ENCODE measurements at places on chromosomes 3 and 15. TPM values are rescaled to one million over a fixed set of nuclear protein-coding genes. Genes with fewer than 3 reads are reported as not detected.

- no peak overlapping the region for H3K4me3 ChIP-seq
- H3K27ac ChIP-seq = peak overlapping the region; percentile 75
- DNase-seq = no peak
- peaks cover 23% of the 10 kb centered on the region for H3K4me1 ChIP-seq
Observed at GRCh38 chr3:118991775-118992174, 42.9 kb downstream of the IGSF11 start.

DNA sequence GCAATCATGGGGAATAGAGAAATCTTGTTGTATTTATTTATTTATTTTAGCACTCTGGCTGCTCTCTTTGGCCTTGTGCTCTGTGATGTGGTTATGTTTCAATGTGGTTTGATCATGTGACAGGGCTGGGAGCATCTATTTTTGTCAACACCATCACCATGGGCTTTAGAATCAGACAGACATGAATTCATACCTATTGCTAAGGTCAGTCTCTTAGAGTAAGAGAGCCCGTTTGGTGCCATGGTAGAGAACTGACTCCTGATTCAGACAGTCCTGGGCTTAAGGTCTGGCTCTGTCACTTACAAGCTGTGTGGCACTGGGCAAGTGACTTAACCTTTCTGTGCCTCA, 157.0 kb downstream of the RYR3 start:
- no peaks in the 10 kb centered on the region for H3K36me3 ChIP-seq
- H3K27ac ChIP-seq = no peak overlapping the region
- no peak for DNase-seq
- no peak overlapping the region for H3K4me3 ChIP-seq

DNA sequence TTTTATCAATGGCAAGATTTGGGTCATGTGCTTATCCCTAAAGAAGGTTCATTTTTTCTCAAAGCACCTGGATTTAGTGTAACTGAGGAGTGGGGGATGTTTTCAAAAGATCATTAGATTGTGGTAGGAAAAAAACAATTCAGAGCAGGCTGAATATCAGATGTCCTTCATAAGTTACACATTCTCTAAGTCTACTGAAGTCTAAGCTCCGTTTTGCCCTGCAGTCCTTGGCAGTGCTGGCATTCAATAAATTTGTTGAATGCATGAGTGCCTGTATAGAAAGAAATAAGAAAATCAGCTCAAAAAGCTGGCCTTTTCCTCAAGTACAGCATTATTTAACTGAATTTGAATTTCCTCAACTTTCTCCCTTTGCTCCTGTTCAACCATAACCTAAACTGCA, 819.0 kb upstream of the GRM7 start:
- no peak overlapping the region for H3K27ac ChIP-seq
- no peaks in the 10 kb centered on the region for H3K36me3 ChIP-seq
- DNase-seq = no peak
- no peaks in the 10 kb centered on the region for H3K4me1 ChIP-seq
- H3K4me3 ChIP-seq = no peak overlapping the region

GRCh38 chr3:186825872-186826409, 16.6 kb upstream of the ADIPOQ start:
- no peaks in the 10 kb centered on the region for H3K27me3 ChIP-seq
- no peak for DNase-seq
- peaks cover 38% of the 10 kb centered on the region for H3K4me1 ChIP-seq
- no peaks in the 10 kb centered on the region for H3K36me3 ChIP-seq
- no peak overlapping the region for H3K4me3 ChIP-seq

- no peak overlapping the region for H3K4me3 ChIP-seq
- no peaks in the 10 kb centered on the region for H3K27me3 ChIP-seq
- peaks cover 13% of the 10 kb centered on the region for H3K4me1 ChIP-seq
- H3K27ac ChIP-seq = no peak overlapping the region
- H3K36me3 ChIP-seq = no peaks in the 10 kb centered on the region
Observed at GRCh38 chr3:185995352-185995751, 57.5 kb upstream of the TRA2B start.

GRCh38 chr3:60742606-60743145, 508.6 kb downstream of the FHIT start:
- peaks cover 5% of the 10 kb centered on the region for H3K4me1 ChIP-seq
- H3K27me3 ChIP-seq = no peaks in the 10 kb centered on the region
- no peaks in the 10 kb centered on the region for H3K36me3 ChIP-seq
- DNase-seq = no peak

GRCh38 chr3:151439652-151440125, 21.2 kb downstream of the IGSF10 start:
- H3K4me1 ChIP-seq = no peaks in the 10 kb centered on the region
- no peak overlapping the region for H3K27ac ChIP-seq
- no peaks in the 10 kb centered on the region for H3K36me3 ChIP-seq
- H3K4me3 ChIP-seq = no peak overlapping the region
- DNase-seq = no peak
- H3K27me3 ChIP-seq = no peaks in the 10 kb centered on the region

DNA sequence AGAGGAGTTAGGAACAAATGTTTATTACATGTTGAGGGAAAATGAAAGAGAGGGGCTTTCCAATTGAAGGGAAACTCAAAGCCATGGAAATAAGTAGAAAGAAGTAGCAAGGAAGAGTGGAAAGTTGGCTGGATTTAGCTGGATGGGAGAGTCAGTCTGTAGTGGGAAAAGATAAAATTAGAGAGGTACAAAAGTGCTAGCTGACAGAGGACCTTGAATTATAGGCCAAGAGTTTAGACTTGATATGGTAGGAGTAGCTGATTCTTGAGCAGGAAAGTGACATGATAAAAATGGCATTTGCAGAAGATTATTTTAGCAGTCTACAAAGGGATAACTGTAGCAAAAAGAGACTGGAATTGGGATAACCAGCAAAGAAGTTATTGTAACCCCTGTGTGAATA, 425.8 kb downstream of the ROBO1 start:
- no peak overlapping the region for H3K4me3 ChIP-seq
- H3K4me1 ChIP-seq = no peaks in the 10 kb centered on the region
- H3K36me3 ChIP-seq = no peaks in the 10 kb centered on the region
- H3K27ac ChIP-seq = no peak overlapping the region
- no peaks in the 10 kb centered on the region for H3K27me3 ChIP-seq
- DNase-seq = no peak

DNA sequence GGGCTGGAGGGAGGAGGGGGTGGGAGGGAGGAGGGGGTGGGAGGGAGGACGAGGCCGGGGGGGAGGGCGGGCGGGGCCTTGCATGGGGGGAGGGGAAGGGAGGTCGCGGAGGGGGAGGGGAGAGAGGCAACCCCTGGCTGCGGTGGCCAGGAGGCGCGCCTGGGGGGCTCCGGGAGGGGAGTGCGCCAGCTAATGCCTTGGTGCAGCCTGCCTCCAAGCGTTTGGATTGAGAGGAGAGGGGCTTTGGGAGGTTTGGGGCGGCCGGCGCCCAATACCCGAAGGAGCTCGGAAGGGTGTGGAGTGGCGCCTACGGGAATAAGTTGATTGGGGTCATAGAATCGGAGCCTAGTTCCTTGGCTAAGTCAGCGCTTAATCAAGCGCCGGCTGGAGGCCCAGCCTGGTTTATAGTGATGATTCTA, 557 bp downstream of the TFG start:
- H3K4me3 ChIP-seq = peak overlapping the region; percentile 80
- no peak for DNase-seq
- no peaks in the 10 kb centered on the region for H3K27me3 ChIP-seq
- peaks cover 49% of the 10 kb centered on the region for H3K4me1 ChIP-seq
- peak overlapping the region; percentile 97 for H3K27ac ChIP-seq

DNA sequence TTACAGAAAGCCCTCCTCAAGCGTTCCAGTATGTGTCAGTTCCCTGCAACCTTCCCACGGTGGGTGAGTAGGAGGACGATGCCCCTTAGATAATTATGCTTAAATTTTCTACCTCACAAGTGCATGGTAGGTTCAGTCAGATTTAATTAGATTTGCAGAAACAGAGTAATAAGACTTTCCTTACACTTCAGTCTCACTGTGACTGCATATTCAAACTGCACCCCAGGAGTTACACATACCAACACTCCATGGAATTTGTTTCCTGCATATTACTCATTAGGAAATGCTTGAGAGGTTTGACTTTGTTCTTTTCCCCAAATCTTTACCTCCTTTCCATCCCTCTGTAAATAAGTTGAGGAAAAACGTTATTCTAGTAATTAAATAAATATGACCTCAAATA, 108.8 kb downstream of the ARRDC4 start:
- H3K36me3 ChIP-seq = no peaks in the 10 kb centered on the region
- H3K27me3 ChIP-seq = no peaks in the 10 kb centered on the region
- no peak overlapping the region for H3K4me3 ChIP-seq
- DNase-seq = no peak

- H3K4me1 ChIP-seq = no peaks in the 10 kb centered on the region
- H3K27ac ChIP-seq = no peak overlapping the region
- no peaks in the 10 kb centered on the region for H3K27me3 ChIP-seq
- no peak for DNase-seq
Observed at GRCh38 chr3:161347726-161348125, 23.6 kb downstream of the SPTSSB start.

GRCh38 chr3:178223876-178224275, 312.4 kb upstream of the KCNMB2 start:
- no peaks in the 10 kb centered on the region for H3K27me3 ChIP-seq
- H3K4me1 ChIP-seq = no peaks in the 10 kb centered on the region
- DNase-seq = no peak
- H3K4me3 ChIP-seq = no peak overlapping the region
- no peak overlapping the region for H3K27ac ChIP-seq

GRCh38 chr3:78507196-78507984, 1260.4 kb downstream of the ROBO1 start:
- H3K27me3 ChIP-seq = no peaks in the 10 kb centered on the region
- DNase-seq = no peak
- no peaks in the 10 kb centered on the region for H3K4me1 ChIP-seq
- no peak overlapping the region for H3K27ac ChIP-seq

DNA sequence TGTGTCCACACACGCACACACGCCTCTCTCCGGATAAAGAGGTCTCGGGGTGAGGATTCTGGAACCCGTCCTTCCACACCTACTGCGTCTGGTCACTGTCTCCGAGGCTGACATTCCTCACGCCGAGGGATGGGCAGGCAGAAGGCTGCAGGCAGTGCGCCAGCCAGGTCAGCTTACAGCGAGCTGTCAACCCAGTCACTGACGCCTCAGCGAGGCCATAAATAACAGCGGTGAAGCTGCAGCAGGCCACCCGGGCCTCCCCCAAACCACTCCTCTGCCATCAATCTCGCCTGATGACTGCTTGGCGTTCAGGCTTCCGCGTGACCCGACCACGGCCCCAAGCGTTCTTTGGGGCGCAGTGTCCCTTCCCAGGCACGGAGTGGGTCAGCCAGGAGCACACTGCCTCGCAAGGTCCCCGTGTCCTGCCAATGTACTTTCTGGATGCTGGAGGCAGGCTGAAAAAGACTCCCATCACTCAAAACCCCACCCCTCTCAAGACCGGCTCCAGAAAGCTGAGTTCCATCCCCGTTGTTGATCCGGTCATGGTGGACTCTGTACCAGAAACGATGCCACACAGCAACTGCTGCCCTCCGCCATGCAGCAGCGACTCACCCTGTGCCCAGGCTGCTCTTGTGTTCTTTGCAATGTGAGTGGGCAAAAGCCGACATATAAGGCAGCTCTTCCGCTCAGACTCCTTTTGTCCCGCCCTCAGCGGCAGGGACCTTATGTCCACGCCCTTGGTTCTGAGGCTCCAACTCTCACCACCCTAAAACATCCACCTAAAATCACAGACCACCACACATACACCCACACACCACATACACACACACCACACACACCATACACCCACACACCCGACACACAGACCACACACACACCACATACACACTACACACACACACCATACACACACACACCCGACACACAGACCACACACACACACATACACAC, 27.1 kb downstream of the CPN2 start:
- no peaks in the 10 kb centered on the region for H3K27me3 ChIP-seq
- DNase-seq = peak; percentile 93
- H3K4me3 ChIP-seq = peak overlapping the region; percentile 44
- peaks cover 6% of the 10 kb centered on the region for H3K4me1 ChIP-seq
- H3K27ac ChIP-seq = peak overlapping the region; percentile 88
- no peaks in the 10 kb centered on the region for H3K36me3 ChIP-seq

DNA sequence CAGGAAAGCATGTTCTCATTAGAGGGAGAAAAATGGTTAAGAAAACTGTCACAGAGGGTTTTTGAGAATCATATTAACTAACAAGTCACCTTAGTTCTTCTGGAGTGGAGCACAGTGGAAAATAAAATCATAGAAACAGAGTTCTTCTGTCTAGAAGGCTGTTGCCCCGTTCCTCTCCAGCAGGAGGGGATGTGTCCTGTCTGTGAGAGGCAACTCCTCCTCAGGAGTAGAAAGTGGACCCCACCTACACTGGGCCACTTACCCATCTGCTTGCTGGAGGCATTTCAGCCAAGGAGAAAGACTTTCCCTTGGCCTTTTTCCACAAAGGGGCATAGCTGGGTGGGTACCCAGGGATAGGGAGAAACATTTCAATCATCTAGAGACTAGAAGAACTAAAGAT, 106.6 kb downstream of the SSR3 start:
- no peaks in the 10 kb centered on the region for H3K27me3 ChIP-seq
- H3K4me3 ChIP-seq = no peak overlapping the region
- no peaks in the 10 kb centered on the region for H3K36me3 ChIP-seq
- DNase-seq = no peak
- peaks cover 14% of the 10 kb centered on the region for H3K4me1 ChIP-seq

GRCh38 chr3:173876476-173876875, 478.9 kb downstream of the NLGN1 start:
- no peak for DNase-seq
- no peaks in the 10 kb centered on the region for H3K36me3 ChIP-seq
- H3K27ac ChIP-seq = no peak overlapping the region

GRCh38 chr3:150385296-150386242, 22.5 kb upstream of the TSC22D2 start:
- peaks cover 4% of the 10 kb centered on the region for H3K4me1 ChIP-seq
- no peak for DNase-seq
- H3K27me3 ChIP-seq = no peaks in the 10 kb centered on the region
- H3K4me3 ChIP-seq = no peak overlapping the region
- no peaks in the 10 kb centered on the region for H3K36me3 ChIP-seq
- no peak overlapping the region for H3K27ac ChIP-seq

- DNase-seq = no peak
- no peaks in the 10 kb centered on the region for H3K36me3 ChIP-seq
- no peak overlapping the region for H3K27ac ChIP-seq
- H3K4me1 ChIP-seq = peaks cover 6% of the 10 kb centered on the region
Observed at GRCh38 chr15:60835974-60836373, 357.0 kb upstream of the ICE2 start.

- no peaks in the 10 kb centered on the region for H3K27me3 ChIP-seq
- H3K4me1 ChIP-seq = no peaks in the 10 kb centered on the region
- H3K36me3 ChIP-seq = no peaks in the 10 kb centered on the region
- no peak overlapping the region for H3K4me3 ChIP-seq
- no peak overlapping the region for H3K27ac ChIP-seq
- no peak for DNase-seq
Observed at GRCh38 chr3:192062186-192062585, 601.2 kb downstream of the PYDC2 start.

- peaks cover 82% of the 10 kb centered on the region for H3K4me1 ChIP-seq
- peaks cover 34% of the 10 kb centered on the region for H3K36me3 ChIP-seq
- H3K27me3 ChIP-seq = no peaks in the 10 kb centered on the region
- H3K4me3 ChIP-seq = peak overlapping the region; percentile 66
- no peak for DNase-seq
- H3K27ac ChIP-seq = peak overlapping the region; percentile 99
Observed at GRCh38 chr3:133574260-133574881, 885 bp downstream of the CDV3 start.

MESP2 gene
- not detected for total RNA-seq

ZPLD1 gene
- not detected for total RNA-seq

UROC1 gene
- not detected for total RNA-seq

PLA2G4D gene
- not detected for total RNA-seq

ZMYND10 gene
- not detected for total RNA-seq

SCAMP5 gene
- total RNA-seq = 6.4 TPM

FGF12 gene
- total RNA-seq = 4.6 TPM

SIDT1 gene
- total RNA-seq = 2.5 TPM

ALDH1L1 gene
- 19.2 TPM for total RNA-seq

UPK1B gene
- not detected for total RNA-seq

Data from esophagus muscularis mucosa (tissue), 4 donors.